Tibial nerve (tissue), 4 donors: ENCODE measurements at places on chromosomes 2 and 18.

GRCh38 chr2:169732583-169733358 is 861 bp upstream of the KLHL23 start:
- DNase-seq, result no peak

GRCh38 chr2:85705680-85706039 is 11.5 kb downstream of the GNLY start:
- DNase-seq, result no peak

DNA sequence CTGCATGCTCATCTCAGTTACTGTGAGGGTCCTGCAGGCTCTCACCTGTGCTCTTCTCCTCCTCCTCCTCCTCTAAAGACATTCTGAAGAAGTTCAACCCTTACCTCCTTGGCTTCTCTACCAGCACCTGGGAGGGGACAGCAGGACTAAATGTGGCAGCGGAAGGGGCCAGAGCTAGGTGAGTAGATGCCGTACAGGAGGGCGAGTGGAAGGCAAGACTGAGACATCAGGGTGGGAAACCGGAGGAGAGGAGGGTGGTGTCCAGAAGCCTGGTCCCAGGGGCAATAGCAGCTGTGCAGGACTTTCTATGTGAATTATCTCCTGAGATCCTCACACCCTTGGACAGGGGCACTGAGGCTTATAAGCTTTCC is 124.9 kb downstream of the PLB1 start:
- DNase-seq, result no peak

GRCh38 chr2:106025796-106026195 is 168.3 kb downstream of the UXS1 start:
- DNase-seq, result no peak

GRCh38 chr2:29657674-29658073 is 263.7 kb downstream of the ALK start:
- no peak for DNase-seq
